ENCODE measurements at places on chromosomes 11 and 22.

GRCh38 chr11:66768088-66768521, 39.1 kb upstream of the SPTBN2 start:
- DNase-seq: no peak

DNA sequence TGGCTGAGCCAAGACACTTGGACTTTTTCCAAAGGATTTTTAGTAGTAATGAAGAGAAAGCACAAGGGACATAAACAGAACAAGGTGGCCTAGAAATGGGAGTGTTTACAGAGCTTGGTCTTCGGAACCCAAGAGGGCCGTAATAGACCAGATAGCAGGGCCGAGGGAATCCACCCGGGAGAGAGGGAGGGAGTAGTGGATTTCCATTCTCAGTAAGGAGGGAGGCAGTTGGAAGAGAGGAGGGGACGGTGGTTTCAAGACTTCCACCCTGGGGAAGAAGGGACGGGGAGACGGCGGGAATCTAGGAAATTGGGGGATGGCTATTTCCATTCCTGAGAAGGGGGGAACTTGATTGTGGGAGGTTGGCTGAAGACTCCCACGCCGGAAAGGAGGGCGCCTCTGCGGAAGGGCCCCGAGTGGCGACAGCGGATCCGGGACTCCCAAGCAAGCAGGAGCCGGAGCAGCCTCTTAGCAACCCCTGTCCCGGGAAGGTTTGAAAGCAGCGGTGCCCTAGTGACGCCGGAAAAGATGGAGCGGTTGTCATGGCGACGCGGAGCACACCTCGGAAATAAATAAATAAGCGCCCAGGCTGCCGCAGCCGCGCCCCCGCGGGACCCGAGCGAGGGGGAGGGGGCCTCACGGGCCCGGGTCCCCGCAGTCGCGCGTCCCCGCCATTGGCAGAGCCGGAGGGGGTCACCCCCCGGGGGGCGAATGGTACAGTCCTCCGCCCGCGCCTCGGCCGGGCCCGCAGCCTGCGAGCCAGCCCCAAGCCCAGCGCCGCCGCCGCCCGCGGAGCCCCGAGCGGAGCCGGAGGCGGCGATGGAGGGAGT, 31.6 kb downstream of the EIF3F start:
- no peak for DNase-seq

GRCh38 chr11:96098511-96099241, 174.8 kb upstream of the MTMR2 start:
- DNase-seq: no peak

GRCh38 chr22:21104126-21104691, 58.5 kb downstream of the LRRC74B start:
- DNase-seq: no peak

DNA sequence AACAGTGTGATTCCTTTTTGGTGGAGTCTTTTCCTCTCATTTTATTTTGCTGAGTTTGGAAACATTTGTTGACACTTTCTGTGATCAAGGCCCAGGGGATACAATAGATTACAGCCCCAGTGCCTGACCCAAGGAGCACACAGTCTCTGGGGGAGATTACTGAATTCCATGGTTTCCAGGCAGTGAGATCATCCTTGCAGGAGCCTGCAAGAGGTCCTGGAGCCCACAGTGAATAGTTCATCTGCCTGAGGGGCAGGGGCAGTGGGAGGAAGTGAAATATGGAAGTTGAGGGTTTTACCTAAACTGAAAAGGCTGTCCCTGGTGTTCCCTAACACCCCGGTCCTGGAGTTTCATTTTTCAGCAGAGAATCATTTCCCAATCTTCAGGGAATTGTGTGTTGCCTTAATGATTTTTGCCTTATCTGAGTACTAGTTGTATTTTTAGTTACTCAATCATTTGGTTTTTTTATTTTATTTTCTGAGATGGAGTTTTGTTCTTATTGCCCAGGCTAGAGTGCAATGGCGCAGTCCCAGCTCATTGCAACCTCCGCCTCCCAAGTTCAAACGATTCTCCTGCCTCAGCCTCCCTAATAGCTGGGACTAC, 7.7 kb downstream of the CCS start:
- DNase-seq: no peak

GRCh38 chr11:76322942-76323341, 58.0 kb downstream of the THAP12 start:
- DNase-seq: no peak

Measured in stimulated activated CD8-positive, alpha-beta memory T cell treated with anti-CD3 and anti-CD28 coated beads, Interleukin-7, amount 100 ng/mL, for 24 hours (primary cell).